ENCODE measurements at places on chromosomes 7 and 10.

GRCh38 chr10:122257041-122257440 lies 14.1 kb upstream of the BTBD16 start:
- DNase-seq = no peak

- DNase-seq = no peak
Measured at GRCh38 chr10:51932530-51932929, 233.1 kb upstream of the CSTF2T start.

DNA sequence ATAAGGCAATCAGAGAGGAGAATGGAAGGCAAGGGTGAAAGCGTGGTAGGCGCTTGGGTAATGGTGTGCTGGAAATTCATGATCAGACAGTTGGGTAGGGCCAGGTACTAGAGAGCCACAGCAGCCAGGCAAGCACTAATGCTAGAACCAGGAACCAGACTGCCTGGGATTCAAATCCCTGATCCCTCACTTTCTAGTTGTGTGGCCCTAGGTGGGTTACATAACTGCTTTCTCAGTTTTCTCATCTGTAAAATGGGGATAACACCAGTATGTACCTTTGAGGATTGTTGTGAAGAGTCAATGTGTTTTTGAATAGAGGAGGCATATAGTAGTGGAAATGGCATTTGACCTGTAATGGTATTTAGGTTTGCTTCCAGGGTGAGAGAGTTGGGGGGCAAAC lies 225.9 kb downstream of the LRMDA start:
- DNase-seq = no peak

DNA sequence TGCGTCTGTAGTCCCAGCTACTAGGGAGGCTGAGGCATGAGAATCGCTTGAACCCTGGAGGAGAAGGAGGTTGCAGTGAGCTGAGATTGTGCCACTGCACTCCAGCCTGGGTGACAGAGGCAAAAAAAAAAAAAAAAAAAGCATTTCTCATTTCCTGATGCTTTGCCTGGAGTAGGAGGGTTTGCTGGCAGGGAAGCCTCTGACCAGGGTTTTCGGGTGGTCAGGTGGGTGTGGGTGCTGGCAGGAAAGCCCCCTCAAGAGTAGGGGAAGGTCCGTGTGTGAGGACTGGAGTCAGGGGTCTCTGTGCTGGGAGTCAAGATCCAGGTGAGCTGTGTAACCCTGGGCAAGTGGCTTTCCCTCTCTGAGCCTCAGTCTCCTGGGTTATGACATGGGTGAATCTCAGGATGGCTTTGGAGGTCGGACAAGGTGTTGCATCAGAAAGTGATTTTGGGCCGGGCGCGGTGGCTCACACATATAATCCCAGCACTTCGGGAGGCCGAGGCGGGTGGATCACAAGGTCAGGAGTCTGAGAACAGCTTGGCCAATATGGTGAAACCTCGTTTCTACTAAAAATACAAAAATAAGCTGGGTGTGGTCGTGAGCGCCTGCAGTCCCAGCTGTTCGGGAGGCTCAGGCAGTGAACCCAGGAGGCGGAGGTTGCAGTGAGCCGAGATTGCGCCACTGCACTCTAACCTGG lies 3.2 kb downstream of the AMZ1 start:
- DNase-seq = no peak

GRCh38 chr10:42955493-42955889 lies 121.4 kb upstream of the RET start:
- no peak for DNase-seq
